ENCODE measurements at places on chromosomes 5 and 9.
A peak's percentile ranks its signal among the peaks of the same experiment; 100 is the strongest.

GRCh38 chr9:123290764-123291163 is 22.4 kb upstream of the STRBP start:
- DNase-seq = no peak

- no peak for DNase-seq
Observed at GRCh38 chr5:127673117-127673800, 24.4 kb downstream of the CTXN3 start.

DNA sequence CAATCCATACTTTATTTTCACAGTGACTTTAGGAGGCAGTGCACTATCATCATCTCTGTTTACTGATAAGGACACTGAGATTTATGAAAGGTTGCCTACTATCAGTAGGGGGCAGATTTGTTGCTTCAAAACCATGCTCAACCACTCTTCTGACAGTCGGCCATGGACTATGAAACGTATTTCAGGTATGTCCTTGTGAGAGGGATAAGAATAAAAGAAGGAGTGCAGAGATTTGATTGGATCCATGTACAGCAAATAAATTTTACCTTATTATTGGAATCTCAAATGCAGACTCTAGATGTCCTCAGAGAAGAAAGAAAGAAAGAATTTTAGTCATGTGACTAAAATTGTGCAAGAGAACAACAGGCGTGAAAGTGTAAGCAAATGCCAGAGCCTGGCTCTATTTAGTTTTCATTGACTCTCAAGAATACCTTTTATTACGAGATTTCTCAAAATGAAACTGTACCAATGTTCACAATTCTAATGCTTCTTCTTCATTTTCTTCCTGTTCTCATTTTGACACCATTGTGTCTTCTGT is 296.6 kb upstream of the RASA1 start:
- no peak for DNase-seq

DNA sequence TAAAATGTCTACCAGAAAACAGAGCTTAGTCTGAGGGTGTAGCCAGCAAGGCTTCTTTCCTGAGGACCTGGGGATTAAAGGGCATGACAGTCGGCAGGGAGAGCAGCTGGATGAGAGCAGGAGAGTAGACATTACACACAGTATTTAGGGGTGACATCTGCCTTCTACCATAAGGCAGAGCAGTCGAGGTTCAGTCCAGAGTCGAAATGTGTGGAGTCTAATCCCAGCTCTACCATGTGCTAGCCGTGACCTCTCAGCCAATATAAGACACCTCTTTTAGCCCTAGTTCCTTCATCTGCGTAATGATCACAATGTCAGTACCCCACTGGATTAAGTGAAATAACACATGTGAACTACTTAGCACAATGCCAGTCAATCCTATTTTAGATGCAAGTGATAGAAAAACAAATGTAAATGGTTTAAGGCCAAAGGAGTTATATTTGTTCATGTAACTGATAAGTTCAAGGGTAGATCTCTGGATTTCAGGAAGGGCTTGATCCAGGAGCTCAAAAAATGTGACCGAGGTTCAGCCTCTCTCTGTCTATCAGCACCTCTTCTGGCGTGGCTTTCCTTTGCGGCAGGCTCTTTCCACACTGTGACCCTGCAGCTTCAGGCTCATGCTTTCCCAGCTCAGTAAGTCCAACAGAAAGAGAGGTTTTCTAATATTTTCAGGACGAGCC is 16.2 kb upstream of the CPLX2 start:
- no peak for DNase-seq

DNA sequence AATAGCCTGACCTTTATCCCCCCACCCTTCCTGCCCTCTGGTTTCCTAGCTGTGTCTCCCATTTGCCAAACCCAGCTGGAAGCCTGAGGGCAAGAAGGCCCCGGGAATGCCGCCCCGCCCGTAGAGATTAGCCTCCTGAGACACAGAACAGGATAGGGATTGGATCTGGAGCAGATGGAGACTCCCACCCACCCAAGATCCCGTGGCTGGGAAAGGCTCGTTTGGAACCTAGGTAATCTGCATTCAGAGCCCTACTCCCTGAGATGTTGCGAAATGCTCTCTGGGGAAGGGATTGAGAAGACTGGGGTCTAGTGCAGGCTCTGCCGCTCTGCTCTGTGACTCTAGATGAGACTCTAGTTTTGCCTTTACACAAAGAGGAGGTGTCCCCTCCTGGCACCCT is 10.9 kb downstream of the AQP3 start:
- DNase-seq = no peak

GRCh38 chr5:17831279-17831678 is 197.0 kb downstream of the TAF11L14 start:
- no peak for DNase-seq

DNA sequence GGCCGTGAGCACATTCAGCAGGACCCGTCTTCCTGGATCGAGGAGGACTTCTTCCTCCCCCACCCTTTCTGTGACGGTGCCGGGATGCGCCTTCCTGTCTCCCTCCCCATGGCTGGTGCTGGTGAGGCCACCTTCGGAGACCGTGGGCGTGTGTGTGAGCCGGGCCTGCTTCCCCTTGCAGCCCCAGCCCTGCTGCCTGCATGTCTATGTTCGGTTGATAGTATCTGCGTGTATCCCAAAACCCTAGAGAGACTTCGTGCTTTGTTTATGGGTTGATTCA is 12.8 kb downstream of the CEP72 start:
- no peak for DNase-seq

GRCh38 chr5:108101821-108102220 is 280.1 kb downstream of the FBXL17 start:
- DNase-seq = no peak

GRCh38 chr5:159198063-159199036 is 11.0 kb downstream of the RNF145 start:
- no peak for DNase-seq

GRCh38 chr5:37722236-37723161 is 117.3 kb downstream of the GDNF start:
- DNase-seq = no peak

DNA sequence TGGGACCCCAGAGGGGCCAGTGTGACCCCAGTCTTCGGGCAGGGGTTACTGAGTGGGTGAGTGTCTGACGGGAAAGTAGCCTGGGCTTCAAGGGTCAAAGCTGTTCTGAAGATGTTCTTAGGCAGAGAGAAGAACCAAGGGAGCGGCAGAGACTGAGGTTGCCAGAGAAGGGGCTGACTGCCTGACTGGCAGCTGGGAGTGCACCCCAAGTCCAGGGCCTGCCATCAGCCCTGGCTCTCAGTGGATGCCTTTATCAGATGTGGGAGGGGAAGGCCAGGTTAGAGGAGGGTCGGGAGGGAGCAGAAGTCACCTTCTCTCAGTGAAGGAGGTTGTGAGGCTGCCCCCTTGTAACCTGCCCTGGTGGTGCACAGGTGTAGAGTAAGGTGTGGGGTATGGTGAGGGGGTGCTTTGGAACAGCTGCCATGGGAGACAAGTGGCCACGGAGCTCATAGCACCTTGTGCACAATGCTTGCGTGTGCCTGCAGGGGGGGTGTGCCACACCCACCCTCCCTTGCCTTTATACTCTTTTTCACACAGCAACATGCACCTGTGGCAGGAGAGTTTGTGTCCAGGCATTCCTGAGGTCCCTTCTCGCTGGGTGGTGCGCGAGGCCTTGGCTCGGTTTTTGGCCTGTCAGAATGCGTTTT is 18.9 kb downstream of the RALGPS1 start:
- DNase-seq = no peak

- DNase-seq = no peak
Observed at GRCh38 chr9:82152181-82152580, 163.6 kb downstream of the SPATA31D1 start.

GRCh38 chr9:70420441-70421271 is 6.2 kb upstream of the KLF9 start:
- DNase-seq = peak; percentile 77

DNA sequence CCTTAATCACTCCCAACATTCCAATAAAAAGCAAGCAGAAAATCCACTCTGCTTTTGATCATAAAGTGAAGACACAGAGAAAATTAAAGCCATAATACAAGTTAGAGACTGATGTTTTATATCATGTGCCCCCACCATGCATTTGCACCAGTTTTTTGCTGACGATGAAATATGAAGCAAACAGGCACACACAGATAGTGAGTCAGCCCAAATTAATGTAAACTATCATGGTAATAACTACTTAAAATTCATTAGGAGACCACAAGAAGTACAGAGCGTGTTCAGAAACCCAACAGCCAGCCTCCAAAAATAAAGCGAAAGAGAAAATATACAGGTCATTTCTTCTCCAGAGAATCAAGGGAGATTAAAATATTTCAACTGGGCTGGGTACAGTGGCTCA is 46.4 kb upstream of the KDM4C start:
- DNase-seq = no peak

- DNase-seq = no peak
Observed at GRCh38 chr5:128684961-128685360, 146.9 kb upstream of the FBN2 start.

- DNase-seq = peak; percentile 9
Observed at GRCh38 chr5:138663009-138663408, 87.8 kb upstream of the HSPA9 start.

DNA sequence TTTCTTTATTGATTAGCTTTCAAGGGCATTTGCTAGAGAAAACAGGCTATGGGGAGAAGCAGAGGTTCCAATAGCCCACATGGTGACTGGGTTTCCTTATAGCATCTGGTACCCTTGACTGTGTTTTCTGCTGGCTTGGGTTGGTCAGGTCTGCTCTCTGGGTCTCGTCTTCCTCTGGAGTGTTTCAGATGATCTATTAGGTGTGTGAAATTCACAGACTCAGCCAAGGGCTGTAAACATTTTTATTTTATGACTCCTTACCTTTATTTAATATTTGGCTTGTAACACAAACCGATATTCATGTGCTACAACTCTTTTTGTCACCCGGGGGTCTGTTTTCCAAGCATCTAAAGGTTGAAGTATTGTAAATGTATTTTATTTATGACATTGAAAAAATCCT is 338.9 kb downstream of the GADD45G start:
- DNase-seq = no peak

DNA sequence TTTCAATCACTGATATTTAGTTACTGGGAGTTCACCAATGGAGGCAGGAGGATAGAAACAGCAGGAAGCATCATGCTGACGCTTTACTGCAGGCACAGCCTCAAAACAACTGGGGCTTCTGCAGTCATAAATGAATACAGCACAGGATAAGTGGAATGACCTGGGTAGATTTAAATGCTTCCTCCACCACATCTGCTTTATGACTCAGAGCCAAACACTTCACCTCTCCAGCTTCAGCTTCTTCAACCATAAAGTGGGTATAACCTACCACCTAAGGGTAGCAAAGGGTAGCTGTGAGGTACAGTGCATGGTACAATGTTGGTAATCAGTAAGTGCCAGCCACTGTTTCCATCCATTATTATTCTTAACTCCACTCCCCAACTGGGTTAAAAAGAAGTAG is 28.4 kb downstream of the RASEF start:
- DNase-seq = no peak

DNA sequence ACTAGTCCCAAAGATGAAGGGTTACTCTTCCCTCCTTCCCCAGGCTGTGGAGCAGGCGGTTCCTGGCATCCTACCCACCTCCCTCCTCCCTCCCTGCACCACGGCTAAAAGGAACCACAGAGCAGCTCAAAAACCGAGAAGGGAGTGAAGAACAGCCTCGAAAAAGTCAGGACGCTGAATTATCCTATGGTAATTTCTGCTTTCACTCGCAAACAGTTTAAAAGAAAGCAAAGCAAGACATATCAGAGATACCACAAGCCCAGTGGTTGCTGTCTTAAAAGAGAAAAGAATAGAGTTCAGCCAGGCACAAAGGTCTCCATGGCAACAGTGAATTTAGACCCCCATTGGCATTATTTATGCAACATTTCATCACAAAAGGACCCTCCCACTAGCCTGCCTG is 315.4 kb downstream of the CTNND2 start:
- no peak for DNase-seq

DNA sequence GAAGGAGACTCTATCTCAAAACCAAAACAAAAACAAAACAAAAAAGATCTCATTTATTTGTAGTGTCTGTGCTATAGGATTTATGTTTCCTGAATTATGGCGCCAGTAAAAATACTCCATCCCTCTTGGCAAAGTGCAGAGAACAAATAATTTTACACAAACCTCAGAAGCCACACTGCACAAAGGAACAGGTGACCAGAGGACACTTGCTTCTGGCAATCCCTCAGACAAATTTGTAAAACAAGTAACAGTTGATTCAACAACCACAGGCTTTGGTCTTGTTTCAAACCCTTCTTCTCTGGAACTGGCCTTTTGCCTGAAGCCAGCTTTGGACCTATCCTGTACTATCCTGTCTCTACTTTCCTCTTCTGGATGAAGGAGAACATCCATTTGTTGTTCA is 502.1 kb downstream of the DMAC1 start:
- DNase-seq = no peak

DNA sequence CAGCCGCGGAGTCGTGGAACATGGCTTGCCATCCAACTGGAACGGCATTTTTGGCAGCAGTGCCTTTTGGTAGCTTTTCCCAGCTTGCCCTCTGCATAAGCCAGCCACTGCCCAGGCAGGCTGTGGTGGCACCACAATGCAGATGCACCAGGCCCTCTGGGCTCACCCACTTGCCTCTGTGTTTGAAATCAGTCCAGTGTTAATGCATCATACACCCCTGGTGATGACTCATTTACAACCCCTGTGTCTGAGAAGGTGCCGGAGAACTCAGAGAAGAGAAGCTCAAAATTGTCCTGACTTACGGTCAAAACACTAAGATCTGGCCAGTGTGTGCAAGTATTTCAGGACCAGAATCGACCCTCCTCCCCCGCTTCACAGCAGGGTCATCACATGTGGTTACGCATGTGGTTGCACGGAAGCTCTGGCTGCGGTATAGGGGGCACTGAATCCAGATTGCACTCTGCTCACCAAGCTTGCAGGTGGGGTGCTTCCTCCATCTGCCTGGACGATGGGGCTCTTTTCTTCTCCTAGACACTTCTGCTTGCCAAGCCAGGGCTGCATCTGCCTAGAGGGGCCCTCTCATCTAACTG is 66.5 kb upstream of the SMIM15 start:
- no peak for DNase-seq

DNA sequence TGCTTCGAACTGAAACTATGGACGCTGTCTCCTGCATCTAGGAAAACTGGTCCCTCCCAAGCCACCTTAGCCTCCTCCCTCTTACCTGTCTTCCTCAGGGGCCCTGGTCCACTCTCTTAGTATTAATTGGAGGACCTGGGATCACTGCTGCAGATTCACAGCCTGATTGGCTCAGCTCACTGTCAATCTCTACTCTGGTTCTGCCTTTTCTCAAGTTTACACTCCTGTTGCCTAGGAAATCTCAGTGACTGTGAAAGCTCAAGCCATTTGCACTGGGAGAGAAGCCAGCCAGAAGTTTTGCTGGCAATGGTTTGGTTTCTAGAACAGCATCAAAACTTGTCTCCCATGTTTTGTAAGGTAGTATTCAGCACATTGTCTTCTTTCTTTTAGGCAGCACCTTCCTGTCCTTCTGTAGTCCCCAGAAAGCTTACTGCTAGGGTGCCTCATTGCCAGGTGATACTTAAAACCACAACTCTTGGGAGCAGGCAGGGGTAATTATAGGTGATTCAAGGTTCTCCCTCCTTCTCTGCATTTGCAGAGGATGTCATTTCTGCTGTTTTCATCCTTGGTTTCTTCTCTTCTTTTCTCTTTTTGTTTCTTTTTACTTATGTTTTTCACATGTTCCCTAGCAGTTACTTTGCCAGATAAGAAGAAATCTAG is at the start of gene CAPSL:
Gene CAPSL (minus strand): TSS at position 55 of the 660 bp plus-strand sequence. CDS start 17,502 bp downstream, outside the sequence.
- DNase-seq = no peak

GRCh38 chr9:34690983-34691935 is at the start of gene CCL19:
Gene CCL19 (minus strand): TSS chr9:34691276. CDS start chr9:34691139, 137 bp downstream.
- DNase-seq = no peak

- no peak for DNase-seq
Observed at GRCh38 chr9:15033316-15033715, 123.1 kb upstream of the FREM1 start.

GRCh38 chr5:66306844-66307315 is 162.8 kb downstream of the SREK1 start:
- DNase-seq = no peak

- no peak for DNase-seq
Observed at GRCh38 chr5:154373729-154374179, 72.0 kb upstream of the SAP30L start.
